ENCODE measurements at places on chromosomes 13 and 19.
A peak's percentile ranks its signal among the peaks of the same experiment; 100 is the strongest.

GRCh38 chr19:57190301-57190700 lies 999 bp upstream of the ZNF264 start:
- DNase-seq: no peak

DNA sequence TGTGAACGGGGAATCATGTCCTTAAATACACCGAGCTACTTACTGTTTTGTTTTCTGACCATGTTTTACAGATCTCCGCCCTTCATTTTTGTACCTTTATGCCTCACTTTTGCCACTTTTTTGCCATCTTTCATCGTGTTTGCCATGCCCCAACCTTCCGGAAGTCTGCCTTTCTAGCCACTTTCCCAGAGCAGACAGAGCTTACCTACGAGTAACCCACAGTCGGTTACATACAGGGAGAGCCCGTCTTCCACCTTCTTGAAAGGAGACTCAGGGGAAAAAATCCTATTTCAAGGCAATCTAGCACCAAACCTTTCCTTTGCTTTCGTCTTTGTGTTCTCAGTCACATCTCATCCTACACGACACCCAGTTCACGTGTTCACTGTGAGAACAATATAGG lies 26.1 kb downstream of the RFPL4AL1 start:
- DNase-seq: no peak

GRCh38 chr19:10667867-10668266 lies 13.7 kb downstream of the ILF3 start:
- no peak for DNase-seq

DNA sequence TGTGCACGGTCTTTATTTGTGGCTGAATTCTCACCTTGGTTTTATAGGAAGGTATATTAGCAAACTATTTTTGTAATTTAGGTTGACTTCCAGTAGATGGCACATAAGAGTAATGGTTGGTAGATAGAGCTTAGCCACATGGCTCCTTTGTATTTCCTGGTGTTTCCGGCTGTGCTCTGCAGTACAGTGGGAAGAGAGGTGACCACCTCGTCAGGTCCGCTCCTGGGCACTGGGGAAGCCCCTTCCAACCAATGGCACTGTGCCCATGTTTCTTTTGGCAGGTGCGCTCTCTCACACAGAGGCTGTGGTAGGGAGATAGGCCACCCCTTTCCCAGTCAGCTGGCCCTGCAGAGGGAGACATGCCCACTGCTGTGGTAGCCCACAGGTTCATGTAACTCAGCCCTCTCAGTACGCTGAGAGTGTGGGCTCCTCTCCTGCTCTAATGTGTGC lies 74.3 kb upstream of the ATP12A start:
- peak; percentile 59 for DNase-seq

DNA sequence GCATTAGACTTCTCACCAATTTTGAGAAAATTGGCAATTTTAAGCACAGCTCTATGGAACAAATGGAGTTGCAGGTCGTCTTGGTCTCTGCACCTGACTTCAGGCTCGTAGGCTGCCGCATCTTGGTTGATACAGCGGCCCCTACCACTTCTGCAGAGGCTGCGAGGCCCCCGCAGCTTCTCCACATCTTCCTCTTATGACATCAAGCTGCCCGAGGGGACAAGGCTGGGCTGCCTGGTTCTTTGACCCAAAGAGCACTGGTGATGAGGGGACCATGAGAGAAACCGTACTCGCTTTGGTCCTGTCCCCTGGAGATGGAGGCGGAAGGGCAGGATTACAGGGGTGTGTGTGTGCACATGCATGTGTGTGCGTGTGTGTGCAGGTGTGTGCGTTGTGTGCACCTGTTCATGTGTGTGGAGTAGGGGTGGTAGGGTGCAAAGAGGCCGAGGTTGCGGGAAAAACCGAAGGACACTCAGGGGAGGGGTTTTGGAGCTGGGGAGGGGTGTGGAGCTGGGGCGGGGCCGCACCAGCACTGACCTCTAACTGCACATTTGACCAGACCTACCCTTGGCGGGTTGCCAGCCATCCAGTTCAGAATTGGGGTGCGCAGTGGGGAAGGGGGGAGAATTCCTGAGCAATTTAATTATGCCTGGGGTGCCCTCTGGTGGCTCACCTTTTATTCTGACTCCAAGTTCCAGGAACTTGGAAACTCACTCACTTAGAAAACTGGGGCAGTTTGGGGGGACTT lies 65.1 kb upstream of the ARHGEF7 start:
- DNase-seq: peak; percentile 44

DNA sequence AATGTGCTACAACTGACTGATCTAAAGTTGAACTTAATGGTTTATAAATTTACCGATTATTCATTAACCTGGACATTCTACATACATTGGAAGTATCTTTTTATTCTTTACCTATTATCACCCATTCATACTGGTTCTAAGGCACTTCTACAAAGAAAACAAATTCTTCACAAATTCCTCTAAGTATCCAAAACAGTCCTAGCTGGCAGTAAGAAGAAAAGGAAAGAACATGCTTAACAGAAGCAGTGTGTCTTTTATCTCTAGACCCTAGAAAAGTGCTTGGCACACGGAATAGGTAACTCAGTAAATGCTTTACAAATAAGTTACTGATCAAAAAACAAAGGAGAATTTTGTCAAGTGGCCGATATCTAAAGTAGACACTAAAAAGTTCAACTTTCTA lies 32.8 kb downstream of the TSC22D1 start:
- DNase-seq: no peak

GRCh38 chr13:48457578-48458242 lies 44.8 kb upstream of the LPAR6 start:
- DNase-seq: no peak

- peak; percentile 20 for DNase-seq
These were observed 16.5 kb downstream of the RXFP2 start for GRCh38 chr13:31755803-31756212.

- DNase-seq: no peak
These were observed 61.6 kb upstream of the MED4 start for GRCh38 chr13:48156466-48156865.

DNA sequence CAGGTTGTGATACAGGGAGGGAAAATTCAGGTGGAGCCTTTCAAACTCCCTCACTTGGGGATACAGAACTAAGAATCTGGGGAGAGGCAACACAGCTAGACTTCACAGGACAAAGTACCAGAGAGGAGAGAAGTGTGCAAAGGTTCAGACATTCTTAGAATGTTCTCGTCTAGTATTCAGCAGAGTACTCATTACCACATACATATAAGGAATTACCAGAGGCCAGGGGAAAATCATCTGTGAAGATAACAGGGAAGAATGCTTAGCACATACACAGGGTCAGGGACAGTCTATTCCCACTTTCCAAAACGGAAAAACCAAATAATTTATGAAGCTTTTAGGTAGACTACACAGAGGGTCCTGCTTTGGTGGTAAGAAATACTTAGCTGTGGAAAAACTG lies 58.1 kb downstream of the TRPC4 start:
- peak; percentile 81 for DNase-seq

DNA sequence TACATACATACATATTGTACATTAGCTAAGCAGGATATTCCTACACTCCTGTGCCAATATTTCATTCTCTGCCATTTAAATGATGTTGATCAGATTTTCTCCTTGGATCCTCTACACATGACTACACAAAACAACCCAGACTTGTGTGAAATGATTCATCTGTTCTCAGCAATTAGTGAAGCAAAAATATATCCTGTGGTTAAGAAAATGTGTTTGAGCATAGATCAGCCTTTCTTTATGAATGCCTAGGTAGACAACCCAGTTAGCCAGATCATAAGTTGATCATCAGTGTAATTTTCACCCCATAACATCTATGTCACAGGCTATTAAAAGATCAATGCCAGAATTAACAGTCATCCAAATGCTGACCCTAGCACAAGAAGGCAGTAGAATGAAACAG lies 275.2 kb upstream of the EDNRB start:
- no peak for DNase-seq

- peak; percentile 3 for DNase-seq
These were observed 1022.0 kb downstream of the EFNB2 start for GRCh38 chr13:105513448-105513847.

DNA sequence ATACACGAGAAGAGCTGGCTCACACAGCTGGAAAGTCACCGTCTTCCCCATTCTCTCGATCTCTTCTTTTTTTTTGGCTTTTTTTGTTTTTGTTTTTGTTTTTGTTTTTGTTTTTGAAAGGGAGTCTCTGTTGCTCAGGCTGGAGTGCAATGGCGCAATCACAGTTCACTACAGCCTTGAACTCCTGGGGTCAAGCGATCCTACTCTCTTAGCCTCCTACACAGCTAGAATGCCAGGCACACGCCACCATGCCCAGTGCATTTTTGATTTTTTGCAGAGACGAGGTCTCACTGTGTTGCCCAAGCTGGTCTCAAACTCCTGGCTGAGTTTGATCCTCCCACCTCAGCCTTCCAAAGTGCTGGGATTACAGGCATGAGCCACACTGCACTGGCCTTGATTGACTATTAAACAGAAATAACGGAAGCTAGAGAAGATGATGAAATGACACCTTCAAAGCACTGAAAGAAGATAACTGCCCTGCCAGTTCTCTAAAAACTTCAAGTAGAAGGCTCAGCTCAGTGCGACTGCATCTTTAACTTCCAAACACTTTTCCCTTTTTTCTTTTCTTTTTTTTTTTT lies 4.0 kb downstream of the FXYD3 start:
- no peak for DNase-seq

DNA sequence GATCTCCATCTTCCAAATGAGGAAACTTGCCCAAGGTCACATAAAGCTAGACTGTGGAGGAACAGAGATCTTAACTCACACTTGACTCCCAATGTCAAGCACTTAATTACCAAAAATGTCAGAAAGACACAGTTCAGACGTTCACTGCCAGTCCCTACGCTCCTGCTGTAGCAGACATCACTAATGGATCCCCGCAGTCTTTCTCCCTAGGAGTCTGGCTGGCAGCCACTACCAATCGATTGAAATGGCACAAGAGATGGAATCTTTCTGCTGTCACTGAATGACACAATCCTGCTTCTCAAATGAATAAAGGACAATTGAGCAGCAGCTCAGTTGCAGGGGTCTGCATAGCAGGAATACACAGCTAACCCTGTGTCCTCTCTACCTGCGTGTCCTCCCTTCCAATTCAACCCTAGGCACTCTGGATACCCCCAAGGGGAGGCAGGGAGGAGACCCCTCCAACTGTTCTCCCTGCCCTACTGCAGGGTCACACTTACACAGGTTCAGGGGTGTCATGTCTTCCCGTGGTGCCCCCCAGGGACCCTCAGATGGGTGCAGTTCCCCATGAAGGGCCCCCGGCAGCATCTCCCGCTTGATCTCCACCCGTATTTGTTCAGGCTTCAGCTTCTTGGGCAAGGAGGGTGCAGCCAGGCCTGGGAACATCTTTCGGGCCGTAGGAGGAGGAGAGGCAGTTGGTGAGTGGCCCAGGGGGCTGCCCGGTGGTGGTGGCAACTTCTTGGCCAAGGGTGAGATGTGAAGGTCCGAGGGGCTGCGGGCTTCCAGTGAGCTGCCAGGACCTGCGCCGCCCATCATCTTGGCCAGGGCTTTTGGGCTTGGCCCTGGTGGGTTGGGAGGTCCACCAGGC lies 7.9 kb upstream of the AKAP8L start:
- no peak for DNase-seq

DNA sequence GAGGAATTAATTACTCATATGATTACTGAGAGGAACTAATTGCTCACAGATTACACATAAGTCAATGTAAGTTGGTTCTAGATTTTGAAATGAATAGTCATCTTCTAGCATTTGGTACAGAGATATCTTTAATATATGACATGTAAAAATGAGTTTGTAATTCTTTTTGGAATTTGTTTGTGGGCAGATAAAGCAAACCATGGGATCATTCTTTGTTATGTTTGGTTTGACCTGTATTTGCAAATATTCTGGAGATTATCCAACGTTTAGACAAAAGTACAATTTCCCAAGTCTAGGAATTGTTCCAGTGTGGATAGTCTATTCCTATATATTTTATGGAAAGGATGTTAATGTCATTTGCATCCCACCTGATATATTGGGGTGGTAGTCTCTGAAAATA lies 309.6 kb upstream of the EDNRB start:
- no peak for DNase-seq

DNA sequence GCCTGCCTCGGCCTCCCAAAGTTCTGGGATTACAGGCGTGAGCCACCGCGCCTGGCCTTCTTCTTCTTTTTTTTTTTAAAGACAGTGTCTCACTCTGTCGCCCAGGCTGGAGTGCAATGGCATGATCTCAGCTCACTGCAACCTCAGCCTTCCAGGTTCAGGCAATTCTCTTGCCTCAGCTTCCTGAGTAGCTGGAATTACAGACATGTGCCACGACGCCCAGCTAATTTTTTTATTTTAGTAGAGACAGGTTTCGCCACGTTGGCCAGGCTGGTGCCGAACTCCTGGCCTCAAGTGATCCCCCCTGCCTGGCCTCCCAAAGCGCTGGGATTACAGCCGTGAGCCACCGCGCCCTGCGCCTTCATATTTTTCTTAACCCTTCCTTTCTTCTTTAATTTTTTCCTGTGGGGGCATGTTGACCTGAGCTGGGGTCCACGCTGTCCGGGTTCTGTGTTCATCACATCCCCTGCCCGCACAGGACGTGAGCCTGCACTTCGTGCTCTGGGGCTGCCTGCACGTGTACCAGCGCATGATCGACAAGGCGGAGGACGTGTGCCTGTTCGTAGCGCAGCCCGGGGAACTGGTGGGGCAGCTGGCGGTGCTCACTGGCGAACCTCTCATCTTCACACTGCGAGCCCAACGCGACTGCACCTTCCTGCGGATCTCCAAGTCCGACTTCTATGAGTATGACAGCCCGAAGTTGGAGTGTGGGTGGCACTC lies 14.1 kb downstream of the PNPLA6 start:
- no peak for DNase-seq

- DNase-seq: peak; percentile 37
These were observed 40.8 kb upstream of the F7 start for GRCh38 chr13:113064534-113065405.
